ENCODE measurements at places on chromosomes 2 and 18. TPM values are rescaled to one million over a fixed set of nuclear protein-coding genes. Genes with fewer than 3 reads are reported as not detected.

TBR1 gene
- 0.09 TPM for total RNA-seq

BARD1 gene
- total RNA-seq = 42.8 TPM

REG3A gene
- not detected for total RNA-seq

AFF3 gene
- 0.56 TPM for total RNA-seq

UGT1A5 gene
- total RNA-seq = not detected

TRAPPC8 gene
- 46.4 TPM for total RNA-seq

GRCh38 chr2:219457784-219458369, 23.2 kb downstream of the SPEG start:
- H3K27me3 ChIP-seq = no peaks in the 10 kb centered on the region
- H3K36me3 ChIP-seq = no peaks in the 10 kb centered on the region
- peaks cover 40% of the 10 kb centered on the region for H3K4me1 ChIP-seq
- no peak overlapping the region for H3K4me3 ChIP-seq

- H3K4me1 ChIP-seq = no peaks in the 10 kb centered on the region
- no peaks in the 10 kb centered on the region for H3K36me3 ChIP-seq
- no peak overlapping the region for H3K27ac ChIP-seq
- no peak overlapping the region for H3K4me3 ChIP-seq
- DNase-seq = no peak
- no peaks in the 10 kb centered on the region for H3K27me3 ChIP-seq
Observed at GRCh38 chr18:10045296-10045891, 131.6 kb downstream of the VAPA start.

DNA sequence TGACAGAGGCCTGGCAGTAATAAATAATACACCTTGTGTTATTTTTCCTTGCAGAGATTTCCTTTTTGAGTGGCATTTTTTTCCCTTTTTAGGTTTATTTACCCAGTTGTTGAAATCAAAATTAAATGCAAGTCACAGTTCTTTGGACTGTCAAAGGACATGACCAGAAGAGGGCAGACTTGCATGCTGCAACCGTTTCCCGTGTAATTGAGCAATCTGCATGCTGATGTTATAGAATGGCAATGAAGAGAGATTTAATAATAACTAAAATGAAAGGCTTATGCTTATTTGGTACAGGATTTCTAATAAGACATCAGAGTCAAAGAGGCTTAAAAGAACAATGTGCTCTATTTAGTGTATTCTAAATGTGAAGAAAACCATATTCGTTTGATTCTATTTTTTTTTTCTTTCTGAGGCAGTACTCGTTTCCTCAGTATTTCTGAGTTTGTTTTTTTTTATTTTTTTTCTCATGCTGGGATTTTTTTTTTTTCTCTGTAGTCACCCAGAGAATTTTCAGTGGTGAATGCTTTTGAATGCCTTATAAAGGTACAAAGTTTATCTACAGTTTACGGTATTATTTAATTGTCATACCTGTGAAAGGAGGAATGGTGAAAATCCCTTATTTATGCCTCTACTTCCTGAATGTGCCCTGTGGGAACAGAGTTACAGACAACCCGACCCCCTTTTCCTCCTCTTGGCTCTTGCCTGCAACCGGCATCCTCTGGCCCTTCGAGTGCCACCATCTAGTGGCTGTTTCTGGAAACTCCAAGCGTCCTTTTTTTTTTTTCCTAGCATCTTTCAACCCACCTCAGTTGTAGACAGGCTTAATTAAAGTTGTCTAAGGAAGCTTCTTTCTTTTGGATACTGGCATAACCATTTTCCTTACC, 368.5 kb downstream of the LRRTM1 start:
- no peak overlapping the region for H3K27ac ChIP-seq
- H3K4me3 ChIP-seq = no peak overlapping the region
- DNase-seq = peak; percentile 79
- no peaks in the 10 kb centered on the region for H3K36me3 ChIP-seq

DNA sequence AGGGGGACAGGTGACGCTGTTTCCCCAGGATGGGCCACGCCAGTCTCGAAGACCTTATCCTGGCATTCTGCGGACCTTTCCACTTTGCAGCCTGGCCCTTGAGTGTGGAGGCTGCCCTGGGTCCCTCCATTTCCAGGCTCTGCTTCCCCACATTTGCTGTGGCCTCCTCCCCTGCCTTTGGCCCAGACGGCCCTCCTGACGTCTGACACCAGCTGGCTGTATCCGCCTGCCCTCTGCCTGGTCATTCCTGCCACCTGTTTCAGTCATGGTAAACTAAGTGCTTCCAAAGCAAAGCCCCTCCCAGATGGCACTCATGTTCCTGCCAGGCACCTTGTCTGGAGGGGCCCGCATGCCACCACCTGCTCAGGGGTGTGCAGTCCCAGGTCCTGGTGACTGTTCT, 95.1 kb downstream of the ASB1 start:
- DNase-seq = no peak
- H3K4me1 ChIP-seq = peaks cover 10% of the 10 kb centered on the region
- H3K4me3 ChIP-seq = no peak overlapping the region
- H3K27me3 ChIP-seq = no peaks in the 10 kb centered on the region

GRCh38 chr2:105712981-105713596, 31.6 kb upstream of the NCK2 start:
- no peaks in the 10 kb centered on the region for H3K27me3 ChIP-seq
- no peaks in the 10 kb centered on the region for H3K36me3 ChIP-seq
- no peak for DNase-seq

DNA sequence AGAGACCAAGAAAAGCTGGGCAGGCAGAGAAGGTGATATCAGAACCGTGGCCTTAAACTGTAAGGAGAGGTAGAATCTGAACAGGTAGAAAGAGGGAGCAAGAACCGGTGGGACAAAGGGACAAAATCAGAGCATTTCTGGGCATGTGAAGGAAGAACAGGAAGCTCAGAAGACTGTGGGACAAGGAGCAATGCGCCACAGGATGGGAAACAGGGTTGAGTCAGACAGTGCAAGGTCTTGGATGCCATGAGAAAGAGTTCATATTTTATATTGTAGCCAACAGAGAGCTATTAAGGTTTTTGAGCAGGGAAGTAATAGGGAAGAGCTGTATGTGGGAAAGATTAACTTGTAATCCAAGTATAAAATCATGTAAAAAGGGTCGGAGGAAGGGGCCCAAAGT, 106.4 kb upstream of the UGP2 start:
- no peaks in the 10 kb centered on the region for H3K4me1 ChIP-seq
- H3K36me3 ChIP-seq = no peaks in the 10 kb centered on the region
- DNase-seq = no peak
- H3K27ac ChIP-seq = no peak overlapping the region
- no peaks in the 10 kb centered on the region for H3K27me3 ChIP-seq

GRCh38 chr2:29314816-29315571, 199.8 kb downstream of the CLIP4 start:
- H3K27me3 ChIP-seq = no peaks in the 10 kb centered on the region
- DNase-seq = peak; percentile 55
- H3K36me3 ChIP-seq = no peaks in the 10 kb centered on the region
- no peak overlapping the region for H3K4me3 ChIP-seq
- H3K27ac ChIP-seq = no peak overlapping the region

DNA sequence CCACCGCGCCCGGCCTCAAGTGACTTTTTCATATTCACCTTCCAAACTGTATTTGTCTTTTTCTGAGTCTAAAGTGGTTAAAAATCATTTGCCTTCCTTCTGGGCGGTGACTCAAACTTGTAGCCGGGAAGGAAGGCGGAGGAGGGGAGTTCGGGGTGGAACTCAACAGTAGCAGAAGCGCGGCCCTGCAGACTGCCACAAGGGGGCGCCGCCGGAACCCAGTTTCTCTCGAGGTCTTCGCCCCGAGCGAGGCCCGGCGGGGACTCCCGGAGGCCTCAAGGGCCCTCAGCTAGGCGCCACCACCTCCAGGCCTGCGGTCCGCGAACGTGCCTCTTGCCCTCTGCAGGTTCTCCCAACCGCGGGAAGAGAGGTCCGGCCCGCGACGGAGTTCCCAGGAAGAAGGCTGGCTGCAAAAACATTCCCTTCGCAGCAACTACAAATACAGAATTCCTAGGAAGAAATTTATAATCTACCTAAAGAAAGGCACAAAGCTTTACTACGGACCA, 16.8 kb upstream of the ITM2C start:
- peaks cover 13% of the 10 kb centered on the region for H3K27me3 ChIP-seq
- peak; percentile 92 for DNase-seq
- H3K4me1 ChIP-seq = no peaks in the 10 kb centered on the region

- no peaks in the 10 kb centered on the region for H3K36me3 ChIP-seq
- peaks cover 5% of the 10 kb centered on the region for H3K27me3 ChIP-seq
- H3K4me1 ChIP-seq = no peaks in the 10 kb centered on the region
- DNase-seq = no peak
Observed at GRCh38 chr2:160499865-160500264, 6.3 kb upstream of the RBMS1 start.

DNA sequence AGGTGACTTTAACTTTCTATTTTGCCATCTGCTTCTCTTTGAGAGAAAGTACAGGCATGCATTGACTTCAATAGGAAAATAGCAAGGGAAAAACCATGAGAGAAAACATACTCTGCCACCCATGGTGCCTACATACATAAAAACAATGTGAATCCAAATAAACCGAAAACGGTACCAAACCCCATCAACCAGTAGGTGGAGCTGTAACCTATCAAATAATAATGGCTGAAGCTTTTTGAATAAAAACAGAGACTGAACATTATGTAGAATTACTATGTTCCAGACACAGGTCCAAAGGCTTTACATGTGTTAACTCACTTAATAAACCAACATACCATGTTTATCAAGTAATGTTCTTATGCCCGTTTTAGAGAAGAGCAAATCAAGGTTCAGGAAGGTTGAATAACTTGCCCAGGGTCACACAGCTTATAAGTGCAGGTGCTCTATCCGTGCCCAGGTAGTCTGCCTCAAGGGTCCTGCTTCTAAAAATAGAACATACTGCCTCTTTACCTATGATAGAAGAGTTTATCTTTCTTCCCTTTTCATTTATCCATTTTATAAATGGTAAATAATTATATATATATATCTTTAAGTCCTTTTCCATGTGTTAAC, 293.9 kb upstream of the SYT4 start:
- H3K4me3 ChIP-seq = no peak overlapping the region
- no peaks in the 10 kb centered on the region for H3K4me1 ChIP-seq
- no peak overlapping the region for H3K27ac ChIP-seq
- peak; percentile 65 for DNase-seq
- no peaks in the 10 kb centered on the region for H3K36me3 ChIP-seq

DNA sequence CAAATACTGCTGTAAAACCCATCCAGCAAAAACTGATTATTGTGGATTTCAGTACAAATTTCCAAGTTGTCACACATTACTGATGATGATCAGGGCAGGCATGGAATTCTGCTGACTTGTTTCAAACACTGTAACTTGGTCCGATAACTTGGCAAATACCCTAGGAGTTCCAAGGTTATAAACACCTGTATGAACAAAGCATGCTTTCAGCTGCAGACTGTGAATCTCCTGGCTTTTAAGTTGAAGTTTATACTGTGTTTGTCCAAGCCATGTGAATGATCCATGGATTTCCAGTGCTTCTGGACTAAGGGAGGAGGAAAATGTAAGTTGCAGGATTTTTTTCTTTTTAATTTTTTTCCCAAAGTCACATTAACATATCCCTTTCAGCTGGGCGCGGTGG, 70.0 kb upstream of the SLC25A52 start:
- no peak overlapping the region for H3K27ac ChIP-seq
- H3K4me1 ChIP-seq = peaks cover 7% of the 10 kb centered on the region

GRCh38 chr2:223854741-223855140, 17.4 kb upstream of the AP1S3 start:
- H3K4me1 ChIP-seq = peaks cover 5% of the 10 kb centered on the region
- DNase-seq = no peak
- no peak overlapping the region for H3K27ac ChIP-seq

- no peak overlapping the region for H3K27ac ChIP-seq
- H3K4me1 ChIP-seq = peaks cover 10% of the 10 kb centered on the region
- no peak for DNase-seq
- H3K27me3 ChIP-seq = no peaks in the 10 kb centered on the region
- H3K4me3 ChIP-seq = no peak overlapping the region
Observed at GRCh38 chr18:77112747-77113092, 19.9 kb downstream of the MBP start.

DNA sequence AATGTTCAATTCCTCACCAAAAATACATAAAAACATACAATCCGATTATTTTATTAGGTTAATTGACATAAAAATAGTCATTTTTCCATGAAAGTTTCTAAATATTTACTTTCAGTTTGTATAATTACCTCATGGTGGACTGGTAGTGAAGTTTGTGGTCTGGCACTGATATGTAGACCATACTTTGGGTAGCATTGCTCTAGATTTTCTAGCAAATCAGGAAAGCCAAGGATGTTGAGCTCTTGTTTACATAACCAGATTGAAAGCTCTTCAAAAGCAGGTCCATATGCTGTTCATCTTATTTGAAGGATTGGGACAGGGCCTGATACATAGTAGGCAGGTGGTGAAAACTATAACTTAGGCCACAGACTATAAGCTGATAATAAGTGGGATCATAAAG, 61.8 kb downstream of the COMMD1 start:
- no peaks in the 10 kb centered on the region for H3K36me3 ChIP-seq
- peaks cover 8% of the 10 kb centered on the region for H3K4me1 ChIP-seq
- no peak overlapping the region for H3K4me3 ChIP-seq
- no peak for DNase-seq
- H3K27me3 ChIP-seq = no peaks in the 10 kb centered on the region

DNA sequence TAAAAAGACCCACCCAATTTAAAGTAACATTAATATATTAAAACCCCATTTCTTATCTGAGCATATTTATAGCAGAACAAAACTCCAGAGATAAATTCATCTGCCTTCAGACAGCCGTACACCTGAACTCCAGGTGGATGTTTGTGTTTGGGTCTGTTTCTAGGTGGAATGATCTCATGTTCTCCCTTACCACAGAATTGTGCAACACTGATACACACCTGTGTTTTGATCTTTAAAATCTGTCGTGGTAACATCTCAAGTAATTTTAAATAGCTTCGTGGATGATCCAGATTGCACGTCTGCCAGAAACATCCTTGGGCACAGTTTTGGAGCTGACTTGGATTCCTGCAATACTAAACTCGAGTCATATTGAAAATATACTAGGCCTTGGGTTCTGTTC, 207.5 kb upstream of the FOSL2 start:
- no peak overlapping the region for H3K27ac ChIP-seq
- H3K4me1 ChIP-seq = no peaks in the 10 kb centered on the region
- no peak for DNase-seq
- no peaks in the 10 kb centered on the region for H3K36me3 ChIP-seq

DNA sequence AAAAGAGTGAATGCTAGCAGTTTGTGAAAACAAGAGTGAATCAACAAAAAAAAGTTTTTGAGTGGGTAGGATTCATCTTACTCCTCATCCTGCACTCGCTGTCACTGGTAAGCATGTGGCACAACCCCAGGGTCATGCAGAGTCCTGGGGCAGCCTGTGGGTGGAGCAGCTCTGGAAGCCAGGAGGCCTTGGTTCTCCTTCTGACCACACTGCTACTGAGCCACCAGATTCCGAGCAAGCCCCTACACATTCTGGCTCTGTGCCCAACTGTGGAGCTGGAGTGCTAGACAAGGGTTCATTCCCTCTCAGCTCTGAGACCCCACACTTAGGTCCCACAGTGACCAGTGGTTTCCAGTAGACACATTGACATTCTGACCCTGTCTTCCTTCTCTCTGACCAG, 670.6 kb downstream of the BCL11A start:
- no peaks in the 10 kb centered on the region for H3K27me3 ChIP-seq
- H3K4me3 ChIP-seq = no peak overlapping the region
- no peaks in the 10 kb centered on the region for H3K36me3 ChIP-seq
